ENCODE measurements at places on chromosomes 5 and 9.

DNA sequence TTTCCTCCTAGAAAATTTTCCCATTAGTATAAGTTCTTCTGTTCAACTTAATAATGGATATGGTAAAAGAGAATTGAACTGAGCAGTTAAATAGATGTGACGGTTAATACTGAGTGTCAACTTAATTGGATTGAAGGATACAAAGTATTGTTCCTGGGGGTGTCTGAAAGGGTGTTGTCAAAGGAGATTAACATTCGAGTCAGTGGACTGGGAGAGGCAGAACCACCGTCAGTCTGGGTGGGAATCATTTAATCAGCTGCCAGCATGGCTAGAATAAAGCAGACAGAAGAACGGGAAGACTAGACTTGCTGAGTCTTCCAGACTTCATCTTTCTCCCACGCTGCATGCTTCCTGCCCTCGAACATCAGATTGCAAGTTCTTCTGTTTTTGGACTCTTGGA is 689.6 kb upstream of the CDH10 start:
- no peak for DNase-seq

DNA sequence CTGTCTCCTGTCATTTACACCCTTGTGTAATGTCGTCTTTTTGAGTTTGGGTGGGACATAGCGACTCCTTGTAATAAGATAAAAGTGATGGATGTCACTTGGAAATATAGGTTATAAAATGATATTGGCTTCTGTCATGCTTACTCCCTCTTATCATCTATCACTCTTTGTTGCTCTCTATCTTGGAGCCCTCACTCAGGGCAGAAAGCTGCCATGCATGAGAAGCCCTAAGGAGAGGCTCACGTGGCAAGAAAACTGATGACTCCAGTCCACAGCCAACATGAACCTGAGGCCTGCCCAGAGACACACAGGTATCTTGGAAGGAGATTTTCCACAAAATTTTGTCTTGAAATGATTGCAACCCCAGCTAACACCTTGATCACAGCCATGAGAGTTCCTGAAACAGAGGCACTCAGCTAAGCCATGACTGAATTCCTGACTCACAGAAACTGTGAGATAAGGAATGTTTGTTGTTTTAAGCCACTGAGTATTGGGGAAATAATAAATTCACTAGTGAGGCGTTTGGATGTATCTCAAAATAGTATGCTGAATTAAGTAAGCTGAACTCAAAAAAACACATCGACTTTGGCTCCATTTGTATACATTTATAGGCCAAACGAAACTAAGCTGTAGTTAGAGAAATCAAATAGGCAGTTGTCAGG is 216.7 kb downstream of the CDH18 start:
- DNase-seq = no peak

- no peak for DNase-seq
Measured at GRCh38 chr5:150318613-150319483, 16.1 kb upstream of the ARSI start.

DNA sequence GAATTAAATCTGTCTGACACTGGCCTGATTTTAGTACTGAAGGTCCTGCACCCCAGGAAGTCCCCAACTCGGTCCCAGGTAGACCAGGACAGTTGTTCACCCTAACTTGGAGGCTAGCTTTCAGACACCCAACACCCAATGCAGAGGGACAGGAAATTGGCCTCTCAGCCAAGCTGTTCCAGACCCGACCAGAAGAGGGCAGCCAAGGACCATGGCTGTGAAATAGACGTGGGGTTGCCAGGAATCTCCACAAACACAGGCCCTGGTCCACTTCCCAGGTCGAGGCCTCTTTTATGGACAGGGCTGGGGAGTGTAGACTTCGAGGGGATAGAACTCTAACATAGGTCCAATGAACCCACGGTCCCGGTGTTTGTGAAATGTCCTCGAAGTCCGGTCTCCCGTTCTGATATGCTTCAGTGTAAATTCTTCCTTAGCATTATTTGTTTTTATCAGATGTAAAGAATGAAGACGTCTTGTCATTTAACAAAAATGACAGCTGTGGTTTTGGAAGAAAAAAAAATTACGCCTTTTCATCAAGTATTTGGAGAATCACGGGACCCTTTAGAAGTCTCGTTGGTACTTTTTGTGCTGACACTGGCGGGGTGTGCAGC is 260.3 kb upstream of the ADAMTS16 start:
- DNase-seq = peak; percentile 91

GRCh38 chr5:109690242-109690974 is 681 bp downstream of the MAN2A1 start:
- peak; percentile 84 for DNase-seq

GRCh38 chr5:180301253-180301652 is 9.4 kb upstream of the MAPK9 start:
- DNase-seq = no peak

DNA sequence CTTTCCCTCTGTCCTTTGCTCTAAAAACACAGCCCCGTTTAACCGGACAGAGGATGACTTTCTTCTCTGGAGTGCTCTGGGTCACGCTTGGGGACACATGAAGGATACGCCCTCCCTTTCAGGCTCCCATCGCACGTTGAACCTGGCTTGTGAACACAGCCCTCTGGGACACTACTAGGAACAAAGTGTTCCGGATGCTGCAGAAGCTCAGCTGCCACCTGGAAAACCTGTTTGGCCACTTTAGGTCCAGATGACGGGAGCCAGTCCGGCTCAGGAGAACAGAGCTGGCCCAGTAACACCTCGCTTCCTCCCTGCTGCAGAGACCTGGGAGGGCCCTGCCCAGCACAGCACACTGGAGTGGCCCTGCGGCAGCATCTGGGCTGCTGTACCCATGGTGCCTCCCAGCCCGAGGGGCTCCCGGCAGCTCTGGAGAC is 60.1 kb downstream of the GADD45G start:
- no peak for DNase-seq

DNA sequence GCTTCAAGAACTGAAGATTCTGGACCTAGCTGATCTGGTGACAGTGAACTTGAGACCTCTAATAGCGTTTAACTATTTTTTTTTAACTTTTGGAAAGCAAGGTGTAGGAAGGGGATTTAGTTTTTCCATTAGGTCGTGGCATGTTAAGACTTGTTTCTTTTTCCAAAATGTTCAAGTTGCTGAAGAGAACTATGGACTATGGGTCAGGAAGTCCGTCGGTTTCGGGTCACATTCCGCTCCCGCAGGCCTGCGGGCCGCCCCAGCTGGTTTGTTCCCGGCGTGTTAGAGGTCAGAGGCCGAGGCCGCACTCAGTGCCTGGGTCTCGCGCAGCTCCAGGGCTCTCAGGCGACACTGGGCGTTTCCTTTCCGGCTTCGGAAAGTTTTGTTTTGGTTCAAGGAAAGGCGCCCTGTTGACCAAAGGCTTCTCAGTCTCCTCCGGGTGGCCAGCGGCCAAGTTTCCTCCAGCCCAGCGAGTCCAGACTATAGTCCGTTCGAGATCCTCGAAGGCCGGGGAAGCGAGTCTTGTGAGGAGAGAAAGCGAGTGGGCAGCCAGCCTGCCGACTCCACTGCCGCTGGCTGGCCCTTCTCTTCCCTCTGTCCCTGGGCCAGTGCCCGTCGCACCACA is 586 bp upstream of the FCHO2 start:
- peak; percentile 95 for DNase-seq

DNA sequence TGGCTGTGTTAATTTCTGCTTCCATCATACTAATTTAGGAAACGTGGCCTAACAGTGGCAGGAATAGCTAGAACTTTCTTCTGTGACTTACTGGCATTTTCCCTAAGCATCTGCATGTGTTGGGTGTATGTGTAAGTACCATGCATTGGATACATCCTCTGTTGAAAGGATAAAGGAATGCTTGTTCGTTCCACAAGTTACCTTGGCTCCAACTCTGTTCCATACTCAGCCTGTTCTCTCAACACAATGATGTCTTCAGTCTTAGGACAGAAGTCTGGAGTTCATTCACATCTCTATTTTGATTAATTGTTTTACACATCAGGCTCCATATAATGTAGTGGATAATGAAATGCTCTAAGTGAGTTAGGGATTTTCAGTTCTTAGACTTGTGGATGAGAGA is 190.1 kb upstream of the DMRT1 start:
- DNase-seq = no peak
